ENCODE measurements at places on chromosomes 1 and 21. TPM values are rescaled to one million over a fixed set of nuclear protein-coding genes. Genes with fewer than 3 reads are reported as not detected.
A peak's percentile ranks its signal among the peaks of the same experiment; 100 is the strongest.

GSTM1 gene
- total RNA-seq: 0.11 TPM

- no peak for DNase-seq
Measured at GRCh38 chr1:160576390-160576789, 2.9 kb downstream of the CD84 start.

- DNase-seq: peak; percentile 69
Measured at GRCh38 chr1:3695326-3696217, 43.3 kb downstream of the TP73 start.

DNA sequence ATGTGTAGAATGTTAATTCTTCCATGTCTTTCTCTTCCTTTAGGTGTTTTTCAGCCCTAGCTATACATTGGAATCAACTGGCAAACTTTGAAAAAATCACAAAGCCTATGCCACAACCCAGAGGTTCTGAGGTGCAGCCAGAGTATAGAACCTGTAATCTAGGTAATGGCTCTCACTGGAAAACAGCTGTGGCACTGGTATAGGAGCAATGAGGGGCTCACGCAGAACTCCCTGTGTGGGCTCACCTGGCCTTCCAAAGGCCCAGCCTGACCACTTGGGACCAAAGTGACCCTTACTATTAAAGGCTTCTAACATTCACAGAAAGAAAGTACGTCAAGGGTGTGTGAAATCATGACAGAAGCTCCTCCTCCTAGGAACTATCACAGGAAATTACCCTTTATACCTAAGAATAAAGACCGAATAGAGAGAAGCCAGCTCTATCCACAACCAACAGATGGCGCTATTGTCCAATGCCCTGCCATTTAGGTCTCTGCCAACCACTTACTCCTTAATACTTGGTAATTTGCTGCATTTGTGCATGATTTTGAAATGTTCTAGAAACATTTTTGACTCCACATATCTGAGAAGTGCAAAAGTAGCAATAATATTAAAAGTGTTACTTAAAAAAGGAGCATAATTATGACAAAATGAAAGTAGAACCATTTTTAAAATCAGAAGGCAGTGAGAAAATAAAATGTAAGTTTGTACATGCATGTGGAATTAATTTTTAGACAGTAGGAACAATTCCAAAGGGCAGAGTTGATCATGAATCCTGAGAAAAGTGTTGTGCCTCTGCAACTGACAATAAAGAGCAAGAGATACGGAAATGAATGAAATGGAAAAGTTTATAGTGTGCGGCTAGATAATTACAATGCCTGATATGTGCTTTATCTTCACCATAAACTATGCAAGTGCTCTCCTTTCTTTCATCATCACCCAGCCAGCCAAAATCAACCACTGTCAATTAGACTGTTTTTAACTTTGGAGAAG lies 93.1 kb upstream of the HAO2 start:
- DNase-seq: peak; percentile 75

GRCh38 chr1:76759950-76760349 lies 107.3 kb upstream of the ST6GALNAC5 start:
- DNase-seq: peak; percentile 16

DNA sequence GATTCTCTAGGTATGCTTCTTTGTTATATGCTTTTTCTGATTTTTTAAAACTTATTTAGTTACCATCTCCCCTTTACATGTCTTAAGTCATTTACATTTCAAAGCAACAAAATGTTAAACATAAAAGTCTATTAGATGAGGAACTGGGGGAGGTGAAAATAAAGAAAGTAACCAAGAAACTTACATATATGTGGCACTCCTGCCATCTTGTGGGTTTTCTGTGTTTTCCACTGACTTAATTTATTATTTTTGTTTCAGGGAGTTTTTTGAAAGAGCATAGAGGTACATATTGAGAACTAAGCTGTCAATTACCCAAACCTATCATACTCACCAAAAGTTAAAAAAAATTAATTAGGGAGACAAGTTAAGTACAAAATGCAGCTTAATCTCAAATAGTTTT lies 1531.1 kb downstream of the MRPL39 start:
- DNase-seq: no peak

TAS1R1 gene
- 0.83 TPM for total RNA-seq

- DNase-seq: no peak
Measured at GRCh38 chr1:230030122-230030821, 36.8 kb upstream of the GALNT2 start.

DNA sequence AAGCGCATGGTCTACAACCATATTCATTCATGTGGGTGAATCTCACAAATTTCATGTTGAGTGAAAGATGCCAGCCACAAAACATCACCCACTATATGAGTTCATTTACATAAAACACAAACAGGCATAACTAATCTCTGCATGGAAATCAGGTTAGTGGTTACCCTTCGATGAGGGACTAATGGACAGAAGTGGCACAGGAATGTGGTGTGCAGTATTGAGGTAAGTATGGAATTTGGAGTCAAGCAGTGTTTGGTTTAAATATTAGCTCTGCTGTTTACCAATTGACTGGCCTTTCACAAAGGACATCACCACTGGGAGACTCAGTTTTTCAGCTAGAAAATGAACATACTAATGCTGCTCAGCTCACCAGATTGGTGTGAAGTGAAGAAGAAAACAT lies 24.2 kb downstream of the CCDC185 start:
- DNase-seq: no peak

DNA sequence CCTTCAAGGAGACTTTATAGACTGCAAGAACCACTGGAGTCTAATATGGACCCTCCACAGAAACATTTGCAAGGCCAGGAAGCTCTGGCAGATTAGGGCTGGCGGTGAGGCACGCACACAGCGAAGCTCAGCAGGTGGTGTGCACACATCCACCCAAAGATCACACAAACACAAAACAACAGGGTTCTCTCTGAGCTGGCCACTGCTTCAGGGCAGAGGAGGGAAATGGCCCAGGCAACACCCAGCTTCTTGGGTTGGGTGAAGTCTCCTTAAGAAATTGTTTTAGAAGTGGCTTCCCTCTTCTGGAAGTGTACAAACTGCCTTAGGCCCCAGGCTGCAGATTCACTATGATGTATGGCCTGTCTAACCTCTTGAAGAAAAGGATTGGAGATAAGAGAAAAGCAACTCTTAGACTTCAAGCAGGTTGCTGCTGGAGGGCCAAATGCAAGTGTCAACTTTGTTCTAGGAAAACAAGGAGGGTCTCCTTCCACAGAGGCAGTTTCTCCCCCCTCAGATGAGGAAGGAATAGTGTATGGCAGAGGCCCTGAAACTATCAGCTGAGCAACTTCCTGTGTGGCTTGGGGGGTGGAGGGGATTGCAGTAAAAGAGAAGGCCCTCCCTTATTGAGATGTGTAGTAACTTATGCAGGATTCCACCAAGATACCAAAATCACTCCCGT lies 2.0 kb downstream of the RCSD1 start:
- DNase-seq: no peak

DNA sequence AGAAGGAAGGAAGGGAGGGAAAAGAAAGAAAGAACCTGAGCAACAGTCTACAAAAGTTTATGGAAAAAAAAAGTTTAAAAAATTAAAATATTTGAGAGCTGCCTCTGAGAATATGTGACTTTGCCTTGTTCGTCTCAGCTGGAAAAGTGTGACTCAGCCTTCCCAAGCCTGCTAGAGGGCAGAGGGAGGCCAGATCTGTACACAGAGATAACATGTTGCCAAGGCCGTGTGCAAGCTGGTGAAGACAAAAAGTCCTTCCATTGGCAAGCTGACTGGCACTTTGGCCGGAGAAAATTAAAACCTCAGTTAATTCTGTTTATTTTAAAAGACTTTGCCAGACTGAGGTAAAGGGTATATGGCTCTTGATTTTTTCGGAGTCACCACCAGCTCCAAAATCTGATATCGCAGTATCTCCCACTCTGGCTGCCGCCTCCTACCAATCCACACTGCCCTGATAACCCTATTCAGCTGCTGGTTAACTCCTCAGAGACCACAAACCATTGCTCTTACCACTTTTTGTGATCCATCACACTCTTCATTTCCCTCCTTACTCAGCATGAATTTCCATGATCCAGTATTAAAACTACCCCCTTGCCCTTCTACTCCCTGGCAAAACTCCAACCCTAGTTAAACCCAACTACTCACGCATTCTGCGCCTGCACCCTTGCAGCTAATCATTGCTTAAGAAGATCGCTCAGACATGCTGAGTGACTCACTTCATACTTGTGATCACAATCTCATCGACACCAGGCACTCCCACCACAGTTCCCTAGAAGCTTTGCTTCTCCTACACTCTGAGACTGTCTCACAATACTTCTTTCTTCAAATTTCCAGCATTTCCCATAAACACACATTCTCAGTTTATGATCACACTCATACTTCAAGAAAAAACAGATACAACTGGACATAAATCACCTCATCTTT lies 5.7 kb upstream of the PPP1R15B start:
- DNase-seq: peak; percentile 93

DNA sequence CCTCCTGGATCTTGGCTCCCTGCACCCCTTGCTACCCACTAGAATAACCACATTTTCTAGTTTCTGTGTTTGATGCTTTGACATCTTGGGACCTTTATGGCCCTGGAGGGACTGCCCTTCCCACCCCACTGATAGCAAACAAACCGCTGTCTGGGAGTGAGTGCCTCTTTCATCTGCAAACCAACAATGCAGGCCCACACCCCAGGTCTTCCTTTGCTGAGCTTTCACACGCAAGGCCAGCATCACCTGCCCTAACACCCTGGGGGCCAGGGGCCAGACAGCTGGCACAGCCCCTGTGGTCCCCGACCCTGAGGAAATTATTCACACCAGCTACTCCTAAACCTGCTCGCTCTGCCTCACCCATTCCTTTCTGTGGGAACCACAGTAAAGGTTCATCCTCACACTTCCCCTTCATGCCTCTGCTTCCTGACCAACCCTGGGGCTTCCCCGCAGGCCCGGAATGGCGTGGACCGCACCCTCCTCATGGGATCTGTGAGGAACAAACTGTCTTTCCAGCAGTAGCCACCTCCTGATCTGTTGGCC lies 15.4 kb downstream of the SLC2A7 start:
- DNase-seq: no peak

GRCh38 chr1:16175610-16176553 lies 20.0 kb upstream of the EPHA2 start:
- peak; percentile 95 for DNase-seq

GRCh38 chr1:109963864-109964263 lies 20.7 kb upstream of the AHCYL1 start:
- DNase-seq: no peak

GPR52 gene
- 2.2 TPM for total RNA-seq

GRCh38 chr1:32903991-32904785 lies 3.0 kb upstream of the TMEM54 start:
- no peak for DNase-seq

DNA sequence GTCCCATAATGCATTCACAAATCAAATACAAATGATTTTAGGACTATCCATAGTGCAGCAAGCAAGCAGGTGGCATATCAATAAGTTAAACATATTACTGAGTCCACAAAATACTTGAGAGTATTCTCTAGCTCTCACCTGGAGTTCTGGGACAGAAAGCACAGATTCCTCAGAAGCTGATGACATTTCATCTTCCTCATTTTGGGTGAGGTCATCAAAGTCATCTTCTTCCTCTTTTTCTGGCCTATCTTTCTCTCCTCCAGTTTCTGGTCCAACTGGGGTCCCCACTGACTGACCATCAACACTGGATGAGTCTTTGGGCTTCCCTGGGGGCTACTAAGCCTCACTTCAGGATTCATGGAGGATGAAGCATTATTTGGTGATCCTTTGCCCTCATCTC lies 38.9 kb downstream of the YY1AP1 start:
- no peak for DNase-seq

GRCh38 chr1:204398197-204399125 lies 13.2 kb downstream of the PPP1R15B start:
- DNase-seq: peak; percentile 61

DNA sequence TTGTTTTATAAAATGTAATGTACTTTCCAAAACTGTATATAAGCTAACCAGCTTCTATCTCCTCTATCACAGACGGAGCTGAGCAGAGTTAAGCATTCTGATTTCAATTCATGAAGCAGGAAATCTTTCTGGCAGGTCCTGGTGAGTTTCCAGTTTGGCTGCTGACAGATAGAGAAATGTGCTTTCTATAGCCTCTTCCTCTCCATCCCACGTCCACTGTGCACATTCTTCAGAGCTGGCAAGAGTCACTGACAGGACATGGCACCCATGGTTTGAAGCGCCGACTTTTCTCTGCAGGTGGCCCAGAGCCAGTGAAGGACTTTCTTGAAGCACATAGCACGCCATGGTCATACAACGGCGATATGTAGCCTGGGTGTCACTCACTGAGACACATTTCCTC lies 52.3 kb upstream of the POU2F1 start:
- no peak for DNase-seq

- no peak for DNase-seq
Measured at GRCh38 chr1:82273816-82274215, 473.1 kb downstream of the ADGRL2 start.

GRCh38 chr1:170749549-170749948 lies 85.6 kb downstream of the PRRX1 start:
- no peak for DNase-seq

RPE65 gene
- not detected for total RNA-seq

- no peak for DNase-seq
Measured at GRCh38 chr1:64511044-64511443, 41.1 kb downstream of the CACHD1 start.

DNA sequence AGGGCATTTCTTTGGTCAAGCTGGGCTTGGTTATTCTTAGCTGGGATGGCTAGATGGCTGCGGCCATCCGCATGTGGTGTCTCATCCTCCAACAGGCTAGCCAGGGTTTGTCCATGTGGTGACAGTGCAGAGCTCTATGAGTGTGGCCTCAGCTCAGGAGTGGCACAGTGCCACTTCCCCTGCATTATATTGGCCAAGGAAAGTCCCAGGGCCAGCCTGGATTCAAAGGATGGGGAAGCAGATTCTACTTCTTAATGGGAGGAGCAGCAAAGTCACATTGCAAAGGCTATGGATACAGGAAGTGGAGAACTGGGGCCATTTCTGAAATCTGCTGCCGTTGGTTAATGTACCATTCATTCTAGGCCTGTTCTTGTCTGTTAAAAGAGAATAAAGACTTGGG lies 34.4 kb downstream of the STUM start:
- no peak for DNase-seq

PDE9A gene
- total RNA-seq: 19.1 TPM

- DNase-seq: no peak
Measured at GRCh38 chr1:178528228-178528952, 15.5 kb downstream of the TEX35 start.

- peak; percentile 45 for DNase-seq
Measured at GRCh38 chr1:17615157-17615556, 75.7 kb downstream of the ARHGEF10L start.

C2CD2 gene
- total RNA-seq: 432 TPM

All from adrenal gland (tissue), 19 donors.